Activated CD8-positive, alpha-beta T cell treated with anti-CD3 and anti-CD28 coated beads for 36 hours (primary cell): ENCODE measurements at places on chromosomes 7 and 10. TPM values are rescaled to one million over a fixed set of nuclear protein-coding genes. Genes with fewer than 3 reads are reported as not detected.
A peak's percentile ranks its signal among the peaks of the same experiment; 100 is the strongest.

GRCh38 chr10:36577126-36577525, 548.3 kb upstream of the ANKRD30A start:
- H3K27ac ChIP-seq, result no peak overlapping the region
- no peaks in the 10 kb centered on the region for H3K36me3 ChIP-seq
- no peaks in the 10 kb centered on the region for H3K27me3 ChIP-seq
- no peak overlapping the region for H3K4me3 ChIP-seq

GRCh38 chr7:71962636-71963035, 449.5 kb downstream of the CALN1 start:
- no peaks in the 10 kb centered on the region for H3K4me1 ChIP-seq
- H3K27me3 ChIP-seq, result no peaks in the 10 kb centered on the region
- H3K27ac ChIP-seq, result no peak overlapping the region
- no peaks in the 10 kb centered on the region for H3K36me3 ChIP-seq
- no peak overlapping the region for H3K4me3 ChIP-seq

DNA sequence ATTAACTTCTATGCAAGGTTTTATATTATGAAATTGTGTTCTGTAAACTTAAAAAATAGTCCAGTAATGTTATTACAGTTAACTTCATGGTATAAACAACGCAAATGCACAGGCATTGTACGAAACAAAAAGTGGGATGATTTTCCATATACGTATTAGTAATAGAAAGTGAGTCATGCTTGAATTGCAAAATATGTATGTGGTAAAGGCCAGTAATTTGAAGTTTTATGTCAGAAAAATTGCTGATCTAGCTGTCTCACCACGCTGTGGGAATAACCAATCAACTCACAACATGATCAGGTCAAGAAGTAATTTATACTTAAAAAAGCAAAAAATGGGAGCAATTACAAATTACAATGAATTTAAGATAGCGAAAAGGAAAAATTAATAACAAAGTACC, 37.0 kb upstream of the GLI3 start:
- H3K27me3 ChIP-seq, result peaks cover 3% of the 10 kb centered on the region
- H3K4me1 ChIP-seq, result no peaks in the 10 kb centered on the region
- H3K4me3 ChIP-seq, result no peak overlapping the region
- DNase-seq, result no peak

GRCh38 chr7:37450035-37450434, 1.4 kb upstream of the ELMO1 start:
- no peaks in the 10 kb centered on the region for H3K27me3 ChIP-seq
- H3K27ac ChIP-seq, result peak overlapping the region; percentile 50
- peaks cover 7% of the 10 kb centered on the region for H3K36me3 ChIP-seq
- no peak for DNase-seq

- H3K27me3 ChIP-seq, result no peaks in the 10 kb centered on the region
- no peak overlapping the region for H3K27ac ChIP-seq
- no peak for DNase-seq
- H3K4me3 ChIP-seq, result no peak overlapping the region
These were observed 151.3 kb downstream of the REEP3 start for GRCh38 chr10:63672491-63672890.

DNA sequence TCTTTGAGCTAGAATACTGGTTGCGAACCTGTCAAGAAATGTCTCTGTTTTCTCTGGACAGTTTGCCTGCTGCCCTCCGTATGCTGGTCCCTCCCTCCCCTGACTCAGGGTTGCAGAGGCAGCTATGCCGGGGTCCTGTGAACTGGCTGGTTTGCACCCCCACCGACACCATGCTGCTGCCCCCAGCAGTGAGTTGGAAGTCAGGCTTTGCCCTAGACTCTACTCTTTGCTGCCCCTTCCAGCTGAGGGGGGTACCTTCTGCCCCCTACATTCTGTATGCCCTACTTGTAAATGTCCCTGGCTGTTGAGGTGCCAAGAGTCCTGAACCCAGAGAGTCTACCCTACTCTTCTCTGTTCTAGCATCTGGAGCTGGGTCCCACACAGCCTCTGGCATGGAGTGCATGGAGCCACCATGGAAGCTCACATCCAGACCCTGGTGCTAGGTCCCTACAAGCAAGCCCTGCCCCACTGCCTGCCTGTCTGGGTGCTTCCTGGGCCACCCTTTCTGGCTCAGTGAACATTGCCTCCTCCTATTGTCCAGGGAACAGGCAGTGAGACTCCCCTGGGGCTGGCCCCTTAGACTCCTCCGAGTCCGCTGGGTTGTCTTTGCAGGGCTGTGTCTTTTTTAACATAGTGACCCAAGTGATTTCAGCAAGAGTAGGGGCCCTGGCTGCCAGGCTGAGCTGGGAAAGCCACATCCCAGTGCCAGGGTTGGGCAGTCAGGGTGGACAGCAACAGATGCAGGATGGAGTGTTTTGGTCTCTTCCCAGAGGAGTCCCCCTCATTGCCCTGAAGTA, 138.9 kb downstream of the ADCY1 start:
- no peak overlapping the region for H3K27ac ChIP-seq
- H3K4me3 ChIP-seq, result no peak overlapping the region

DNA sequence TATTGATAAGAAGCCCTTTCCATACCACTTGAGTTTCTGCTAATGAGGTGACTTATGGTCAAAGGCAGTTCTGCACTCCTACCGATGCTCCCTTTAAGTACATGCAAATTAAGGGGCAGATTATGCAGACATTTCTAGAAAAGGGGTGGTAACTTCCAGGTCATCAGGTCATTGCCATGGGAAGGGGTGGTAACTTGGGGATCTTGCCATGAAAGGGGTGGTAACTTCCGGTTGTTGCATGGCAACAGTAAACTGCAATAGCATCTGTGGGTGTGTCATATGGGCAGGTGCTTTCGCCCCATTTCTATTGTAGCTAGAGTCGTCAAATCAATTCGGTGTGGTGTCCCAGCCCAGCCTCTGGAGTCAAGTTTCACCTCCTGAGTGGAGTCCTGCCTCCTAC, 150.9 kb downstream of the UBE2H start:
- H3K4me1 ChIP-seq, result no peaks in the 10 kb centered on the region
- no peak for DNase-seq
- H3K4me3 ChIP-seq, result no peak overlapping the region
- no peaks in the 10 kb centered on the region for H3K27me3 ChIP-seq

GRCh38 chr10:121099592-121099991, 248.4 kb downstream of the WDR11 start:
- H3K4me3 ChIP-seq, result no peak overlapping the region
- H3K27me3 ChIP-seq, result no peaks in the 10 kb centered on the region

GRCh38 chr7:47748041-47748440, 166.1 kb upstream of the TNS3 start:
- H3K4me3 ChIP-seq, result no peak overlapping the region
- H3K36me3 ChIP-seq, result no peaks in the 10 kb centered on the region
- no peak overlapping the region for H3K27ac ChIP-seq
- no peak for DNase-seq

DNA sequence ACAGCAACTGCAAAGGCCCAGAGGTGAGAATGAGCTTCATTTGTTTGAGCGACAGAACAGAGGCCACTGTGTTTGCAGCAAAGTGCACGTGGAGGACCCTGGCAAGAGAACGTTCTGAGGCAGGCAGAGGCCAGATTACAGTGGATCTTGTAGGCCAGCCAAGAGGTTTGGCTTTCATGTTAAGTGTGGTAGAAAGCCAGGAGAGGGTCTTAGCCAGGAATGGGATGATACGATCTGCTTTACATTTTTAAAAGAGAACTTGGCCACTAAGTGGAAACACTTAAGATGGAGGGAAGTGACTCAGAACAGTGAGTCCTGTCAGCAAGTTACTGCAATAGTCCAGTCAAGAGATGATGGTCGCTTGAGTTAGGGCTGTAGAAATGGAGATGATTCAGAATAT, 4.6 kb downstream of the CCDC136 start:
- H3K36me3 ChIP-seq, result peaks cover 2% of the 10 kb centered on the region
- no peak overlapping the region for H3K27ac ChIP-seq
- H3K4me3 ChIP-seq, result no peak overlapping the region
- no peak for DNase-seq
- H3K4me1 ChIP-seq, result peaks cover 3% of the 10 kb centered on the region
- no peaks in the 10 kb centered on the region for H3K27me3 ChIP-seq

DNA sequence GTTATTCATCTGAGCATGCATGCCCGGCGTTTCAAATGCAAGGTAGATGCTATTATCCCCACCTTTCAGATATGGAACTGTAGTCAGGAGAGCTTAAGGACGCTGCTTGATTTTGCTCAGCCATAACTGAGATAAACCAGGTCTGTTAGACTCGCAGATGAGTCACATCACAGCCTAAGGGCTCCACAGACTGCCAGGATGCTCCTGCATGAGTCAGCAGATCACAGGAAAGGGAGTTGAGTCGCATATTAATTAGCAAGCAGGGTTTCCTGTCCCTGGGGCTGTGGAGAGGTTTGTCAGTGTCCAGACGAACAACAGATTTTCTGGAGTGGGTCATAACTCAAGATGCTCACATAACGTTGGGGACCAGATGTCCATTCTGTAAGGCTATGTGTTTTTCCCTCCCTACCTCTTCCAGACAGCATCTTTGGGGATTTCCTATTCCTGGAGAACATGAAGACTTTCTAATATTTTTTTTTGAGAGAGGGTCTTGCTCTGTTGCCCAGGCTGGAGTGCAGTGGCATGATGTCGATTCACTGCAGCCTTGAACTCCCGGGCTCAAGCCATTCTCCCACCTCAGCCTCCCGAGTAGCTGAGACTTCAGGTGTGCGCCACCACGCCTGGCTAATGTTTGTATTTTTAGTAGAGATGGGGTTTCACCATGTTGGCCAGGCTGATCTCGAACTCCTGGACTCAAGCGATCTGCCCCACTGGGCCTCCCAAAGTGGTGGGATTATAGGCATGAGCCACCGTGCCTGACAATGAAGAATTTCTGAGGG, 36.7 kb downstream of the PFKFB3 start:
- peaks cover 40% of the 10 kb centered on the region for H3K36me3 ChIP-seq
- H3K27me3 ChIP-seq, result no peaks in the 10 kb centered on the region
- H3K4me1 ChIP-seq, result peaks cover 19% of the 10 kb centered on the region

DNA sequence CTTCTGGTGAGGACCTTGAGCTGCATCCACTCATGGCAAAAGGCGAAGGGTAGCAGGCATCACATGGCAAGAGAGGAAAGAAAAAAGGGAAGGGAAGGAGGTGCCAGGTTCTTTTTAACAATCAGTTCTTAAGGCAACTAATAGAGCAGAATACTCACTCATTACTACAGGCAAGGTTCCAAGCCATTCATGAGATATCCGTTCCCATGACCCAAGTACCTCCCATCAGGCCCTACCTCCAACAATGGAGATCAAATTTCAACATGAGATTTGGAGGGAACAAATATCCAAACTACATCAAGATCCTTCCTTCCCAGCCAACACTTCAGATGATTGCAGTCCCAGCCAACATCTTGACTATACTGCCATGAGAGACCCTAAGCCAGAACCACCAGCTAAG, 38.9 kb upstream of the YAE1 start:
- no peak for DNase-seq
- H3K4me3 ChIP-seq, result no peak overlapping the region
- H3K36me3 ChIP-seq, result no peaks in the 10 kb centered on the region

DNA sequence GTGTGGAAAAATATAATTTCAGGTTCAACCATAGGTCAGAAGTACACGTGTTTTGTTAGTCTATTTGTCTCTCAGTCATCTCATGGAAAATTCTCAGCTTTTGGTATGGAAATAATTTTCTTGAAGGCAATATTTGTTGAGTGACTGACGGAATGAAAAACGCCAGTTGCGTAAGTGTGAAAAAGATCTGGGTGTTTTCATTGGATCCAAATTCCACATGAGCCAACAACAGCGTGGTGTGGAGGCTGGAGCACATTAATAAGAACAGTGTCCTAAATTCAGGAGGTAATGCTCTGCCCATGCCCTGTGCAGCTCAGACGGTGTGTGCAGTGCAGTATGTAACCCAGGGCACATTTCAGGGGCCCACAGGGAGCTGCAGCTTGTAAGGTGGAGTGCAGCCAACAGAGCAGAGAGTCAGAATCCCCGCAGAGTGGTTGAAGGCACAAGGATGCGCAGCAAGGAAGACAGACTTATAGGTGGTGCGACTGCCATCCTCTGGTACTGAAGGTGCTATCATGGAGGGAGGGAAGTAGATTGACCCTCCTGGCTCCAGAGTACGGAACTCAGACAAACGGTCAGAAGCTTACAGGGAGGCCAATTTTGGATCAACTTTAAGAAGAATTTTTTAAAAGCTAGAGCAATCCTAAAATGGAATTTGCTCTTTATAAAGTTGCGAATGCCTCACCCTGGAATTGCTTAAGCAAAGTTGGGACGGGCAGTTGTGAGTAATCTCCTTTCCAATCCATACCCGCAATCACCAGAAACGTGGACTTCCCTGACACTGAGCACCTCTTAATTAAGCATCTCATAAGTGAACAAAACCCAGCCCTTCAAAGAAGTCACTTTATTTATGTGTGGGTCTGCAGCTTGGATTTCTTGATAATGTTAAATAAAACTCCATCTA, 38.0 kb downstream of the EGFR start:
- no peaks in the 10 kb centered on the region for H3K36me3 ChIP-seq
- H3K4me1 ChIP-seq, result no peaks in the 10 kb centered on the region
- H3K27ac ChIP-seq, result no peak overlapping the region
- no peak overlapping the region for H3K4me3 ChIP-seq
- peaks cover 2% of the 10 kb centered on the region for H3K27me3 ChIP-seq

The AGMO gene
- total RNA-seq, result not detected

- H3K4me3 ChIP-seq, result peak overlapping the region; percentile 54
- peak; percentile 96 for DNase-seq
- peak overlapping the region; percentile 97 for H3K27ac ChIP-seq
- no peaks in the 10 kb centered on the region for H3K27me3 ChIP-seq
- H3K4me1 ChIP-seq, result peaks cover 87% of the 10 kb centered on the region
These were observed 191.4 kb downstream of the FAM107B start for GRCh38 chr10:14583252-14583651.

- H3K4me1 ChIP-seq, result no peaks in the 10 kb centered on the region
- H3K36me3 ChIP-seq, result no peaks in the 10 kb centered on the region
- H3K27ac ChIP-seq, result no peak overlapping the region
These were observed 50.1 kb upstream of the DPYSL4 start for GRCh38 chr10:132136689-132137088.

DNA sequence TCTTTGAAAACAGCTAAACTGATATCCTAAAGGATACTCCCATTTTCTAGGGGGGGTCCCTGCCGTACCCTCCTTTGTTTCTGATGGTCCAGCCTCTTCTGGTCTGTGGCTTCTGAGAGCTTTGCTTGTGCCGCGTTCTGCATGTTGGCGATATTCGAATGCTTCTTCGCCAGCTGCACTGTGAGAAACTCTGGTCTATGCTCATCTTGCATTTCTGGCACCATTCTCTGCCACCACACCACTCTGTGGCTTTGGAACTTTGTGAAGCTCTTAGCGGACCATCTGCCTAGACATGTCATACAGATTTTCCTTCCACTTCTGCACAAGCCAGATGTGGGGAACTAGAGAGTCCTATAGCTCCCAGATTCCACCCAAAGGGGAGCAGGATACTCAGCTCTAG, 197.2 kb downstream of the REEP3 start:
- no peak overlapping the region for H3K4me3 ChIP-seq
- H3K36me3 ChIP-seq, result no peaks in the 10 kb centered on the region
- H3K27me3 ChIP-seq, result no peaks in the 10 kb centered on the region
- H3K4me1 ChIP-seq, result peaks cover 13% of the 10 kb centered on the region
- DNase-seq, result no peak
- H3K27ac ChIP-seq, result no peak overlapping the region

GRCh38 chr7:2970861-2971260, 72.8 kb downstream of the CARD11 start:
- no peak overlapping the region for H3K27ac ChIP-seq
- DNase-seq, result no peak
- peaks cover 44% of the 10 kb centered on the region for H3K36me3 ChIP-seq
- H3K4me3 ChIP-seq, result no peak overlapping the region
- no peaks in the 10 kb centered on the region for H3K27me3 ChIP-seq
- peaks cover 36% of the 10 kb centered on the region for H3K4me1 ChIP-seq
